ENCODE measurements at places on chromosomes 5 and 9.

- no peak for DNase-seq
These were observed 143.9 kb upstream of the MOCS2 start for GRCh38 chr5:53253421-53253871.

DNA sequence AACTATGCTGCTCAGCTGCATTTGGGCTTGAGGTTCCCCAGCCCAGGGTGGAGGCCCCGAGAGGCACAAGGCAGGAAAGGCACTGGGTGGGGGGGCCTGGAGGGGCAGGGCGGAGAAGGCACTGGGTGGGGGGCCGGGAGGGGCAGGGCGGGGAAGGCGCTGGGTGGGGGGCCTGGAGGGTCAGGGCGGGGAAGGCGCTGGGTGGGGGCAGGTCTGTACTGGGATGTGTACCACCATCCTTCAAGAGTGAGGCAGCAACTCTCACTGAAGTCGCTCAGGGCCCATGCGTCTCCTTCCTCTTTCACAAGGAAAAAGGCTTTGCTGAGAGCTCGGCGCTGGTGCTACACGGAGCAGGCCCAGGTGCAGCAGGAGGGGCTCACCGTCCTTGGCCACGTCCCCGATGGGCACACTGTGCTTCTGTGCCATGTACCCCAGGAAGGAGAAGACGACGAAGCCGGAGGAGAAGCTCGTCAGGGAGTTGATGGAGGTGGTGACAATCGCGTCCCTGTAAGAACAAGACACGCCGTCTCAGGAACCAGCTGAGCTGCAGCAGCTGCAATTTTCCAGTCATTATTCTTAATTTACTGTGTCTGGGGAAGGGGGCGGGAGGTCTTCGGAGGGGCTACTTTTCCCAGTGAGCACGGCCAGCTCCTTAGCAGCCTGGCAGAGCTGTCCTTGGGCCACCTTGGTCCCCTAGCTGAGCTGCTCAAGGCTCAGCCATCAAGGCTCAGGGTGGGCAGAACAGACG is 30.8 kb downstream of the SLC6A3 start:
- DNase-seq: no peak

GRCh38 chr5:172362755-172363154 is 79.2 kb upstream of the UBTD2 start:
- DNase-seq: no peak

DNA sequence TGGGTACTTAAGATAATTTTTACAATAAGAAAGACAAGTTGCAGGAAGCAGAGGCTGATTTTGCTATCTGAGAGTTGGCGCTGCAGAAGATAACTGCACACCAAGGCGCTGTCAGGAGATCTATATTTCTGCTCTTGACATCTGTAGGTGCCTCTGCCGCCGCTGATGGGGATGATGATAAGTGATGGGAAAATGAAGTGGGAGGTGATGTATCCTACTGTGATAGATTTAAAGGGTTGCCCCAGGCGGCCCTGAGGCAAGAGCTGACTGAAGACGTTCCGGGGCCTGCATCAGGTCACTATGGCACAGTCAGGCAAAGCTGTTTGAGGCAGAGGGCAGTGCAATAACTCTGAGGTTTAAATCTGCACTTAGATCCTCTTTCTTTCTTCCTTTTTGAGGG is 78.1 kb downstream of the SNCAIP start:
- DNase-seq: no peak

- no peak for DNase-seq
These were observed 54.9 kb downstream of the DUSP1 start for GRCh38 chr5:172715931-172716682.

Measured in activated T-cell treated with anti-CD3 and anti-CD28 coated beads for 4 hours (primary cell).